GM06990 (cell line): ENCODE measurements at places on chromosomes 16 and 17.

GRCh38 chr17:30161601-30162000 is 45.0 kb downstream of the NSRP1 start:
- DNase-seq, result no peak

DNA sequence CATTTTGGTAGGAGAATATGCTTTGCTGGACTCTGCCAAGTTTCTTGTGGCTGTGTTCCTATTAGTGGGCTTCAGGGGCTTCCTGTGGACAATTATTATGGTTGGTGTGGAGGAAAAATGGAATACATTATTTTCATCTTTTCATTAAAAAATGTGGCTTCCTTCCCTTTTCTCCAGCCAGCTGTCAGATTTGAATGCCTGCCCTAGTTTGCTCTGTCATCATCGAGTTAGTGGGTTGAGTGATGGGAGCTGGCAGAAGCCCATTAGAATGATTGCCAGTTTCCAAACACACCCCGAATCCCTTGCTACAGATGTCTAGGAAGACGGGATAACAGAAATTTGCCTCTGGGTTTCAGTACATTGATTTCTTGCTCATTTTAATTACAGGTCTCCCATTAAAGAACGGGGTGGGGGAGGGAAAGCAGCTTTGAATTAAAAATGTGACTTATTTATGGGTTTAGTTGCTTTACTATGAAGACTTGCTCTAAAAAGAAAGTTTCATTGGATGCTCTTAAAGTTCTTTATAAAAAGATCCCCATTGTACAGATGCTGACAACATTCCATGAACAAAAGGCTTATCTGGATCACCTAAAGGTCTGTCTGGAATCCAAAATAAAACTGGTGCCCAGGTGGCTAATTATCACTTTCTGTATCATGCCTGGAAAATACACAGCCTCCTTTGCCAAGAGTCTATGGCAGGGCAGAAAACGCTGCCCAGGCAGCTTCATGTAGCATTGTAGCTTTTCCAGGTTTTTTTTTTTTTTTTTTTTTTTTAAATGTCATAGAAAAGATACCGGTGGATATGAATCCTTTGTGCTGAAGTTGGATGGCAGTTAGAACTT is 103.6 kb downstream of the PRKCA start:
- no peak for DNase-seq

GRCh38 chr16:52786091-52786490 is 239.1 kb upstream of the TOX3 start:
- DNase-seq, result no peak

GRCh38 chr17:61130330-61130729 is 269.3 kb upstream of the TBX2 start:
- no peak for DNase-seq

DNA sequence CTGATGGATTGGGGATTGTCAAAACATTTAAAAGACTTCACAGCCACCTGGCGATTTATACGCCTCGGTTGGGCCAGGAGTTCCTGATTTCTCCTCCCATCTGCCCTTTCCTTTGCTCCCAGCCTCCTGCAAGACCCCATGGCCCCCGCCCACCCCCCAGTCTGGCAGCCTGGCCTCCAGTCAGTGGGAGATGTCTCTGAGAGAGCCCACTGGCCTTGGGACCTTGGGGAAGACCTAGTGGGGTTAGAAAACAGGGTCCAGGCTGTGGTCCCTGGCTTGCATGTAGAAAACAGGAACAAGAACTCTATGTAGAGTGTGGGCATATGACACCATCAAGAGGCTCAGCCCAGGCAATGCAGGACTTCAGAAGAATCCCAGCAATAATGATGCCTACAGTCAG is 209.4 kb upstream of the C16orf82 start:
- no peak for DNase-seq

DNA sequence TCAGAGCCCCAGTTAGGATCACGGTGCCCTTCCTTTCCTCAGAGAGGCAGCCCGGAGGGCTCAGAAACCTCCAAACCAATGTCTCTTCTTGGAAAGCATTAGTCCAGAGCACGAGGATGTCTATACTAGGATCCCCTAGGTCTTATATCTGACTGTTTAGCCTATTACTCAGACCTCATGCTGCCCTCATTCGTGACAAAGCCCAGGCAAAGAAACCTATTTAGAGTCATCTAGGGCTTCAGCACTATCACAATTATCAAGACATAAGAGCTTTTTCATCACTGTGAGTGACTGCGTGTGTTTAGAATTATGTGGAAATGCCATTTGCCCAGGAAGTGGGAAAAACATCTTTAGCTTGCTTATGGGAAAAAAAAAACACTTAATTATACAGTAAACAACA is 159.8 kb upstream of the NOL11 start:
- no peak for DNase-seq

GRCh38 chr16:28569021-28569420 is 15.3 kb downstream of the SGF29 start:
- no peak for DNase-seq

- no peak for DNase-seq
Observed at GRCh38 chr16:59180083-59180476, 446.0 kb upstream of the GOT2 start.

- no peak for DNase-seq
Observed at GRCh38 chr17:4185656-4186055, 42.7 kb downstream of the CYB5D2 start.

DNA sequence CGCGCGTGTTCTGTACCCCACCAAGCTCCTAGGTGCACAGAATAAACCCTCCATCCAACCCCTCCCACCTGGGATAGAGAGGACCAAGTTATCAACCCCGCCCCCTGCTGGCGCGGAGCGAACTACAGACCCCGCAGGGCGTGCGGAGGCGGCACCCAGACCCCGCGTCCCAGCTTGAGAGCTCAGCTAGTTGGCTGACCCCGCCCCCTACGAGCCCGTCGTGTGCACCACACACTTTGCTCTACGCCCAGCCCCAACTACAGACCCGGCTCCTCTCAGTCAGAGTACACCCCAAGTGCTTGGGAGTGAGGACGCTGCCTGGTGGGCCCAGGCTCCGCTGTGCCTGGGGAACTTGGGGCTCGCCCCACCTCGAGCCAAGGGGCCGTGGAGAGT is 1.5 kb downstream of the GRIN2A start:
- peak; percentile 59 for DNase-seq

DNA sequence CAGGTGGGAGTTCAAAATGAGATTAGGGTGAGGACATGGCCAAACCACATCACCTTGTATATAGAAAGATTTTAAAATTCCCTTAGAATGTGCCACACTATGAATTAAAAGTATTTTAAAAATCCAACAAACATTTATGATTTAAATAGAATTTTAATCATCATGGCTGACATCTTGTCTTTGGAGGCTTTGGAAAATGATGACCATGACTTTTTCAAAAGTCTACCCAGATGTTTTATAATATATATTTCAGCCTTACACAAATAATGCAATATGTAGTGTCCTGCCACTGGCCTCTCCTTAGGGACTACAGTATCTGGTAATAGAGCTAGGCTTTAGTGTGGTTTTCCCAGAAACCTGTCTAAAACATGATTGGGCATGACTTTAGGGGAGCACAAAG is 1353.4 kb upstream of the GOT2 start:
- no peak for DNase-seq

- no peak for DNase-seq
Observed at GRCh38 chr16:14499110-14499509, 130.9 kb downstream of the PARN start.

DNA sequence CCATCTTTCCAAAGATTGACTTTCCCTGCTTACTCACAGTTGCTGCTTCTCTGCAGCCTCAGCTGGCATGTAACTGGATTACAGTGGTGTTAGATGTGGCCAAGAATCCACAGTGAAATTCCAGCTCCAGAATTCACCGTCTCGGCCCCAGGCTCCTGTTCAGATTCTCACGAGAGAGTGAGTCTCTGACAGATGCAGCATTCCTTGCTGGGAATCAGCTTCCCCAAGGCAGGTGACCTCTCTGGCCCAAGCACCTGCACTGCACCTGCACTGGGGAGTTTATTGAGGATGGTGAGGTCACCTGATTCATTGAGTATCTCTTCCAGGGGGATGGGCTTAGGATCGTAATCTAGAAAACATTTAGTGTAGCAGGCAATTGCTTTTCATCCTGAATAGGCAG is 600.5 kb upstream of the RBFOX1 start:
- no peak for DNase-seq

DNA sequence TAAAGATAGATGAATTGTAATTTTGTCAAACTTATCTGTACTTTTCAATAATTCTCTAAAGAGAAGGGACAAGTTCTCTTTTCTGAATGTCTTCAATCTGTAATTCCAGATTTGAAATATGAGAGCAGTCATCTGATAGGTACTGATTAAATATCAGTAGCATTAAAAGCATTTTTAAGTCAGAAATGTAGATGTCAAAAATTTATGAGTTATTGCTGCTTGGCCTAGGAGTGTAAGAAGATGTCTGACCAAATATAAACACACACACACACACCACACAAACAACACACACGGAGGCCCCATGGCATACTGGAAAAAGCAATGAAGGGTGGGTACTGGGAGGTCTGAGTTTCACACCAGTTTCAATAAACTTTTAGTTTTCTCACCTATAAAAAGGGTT is 2.4 kb upstream of the TOB1 start:
- DNase-seq, result no peak

- DNase-seq, result no peak
Observed at GRCh38 chr16:4877380-4877685, 30.1 kb downstream of the UBN1 start.

GRCh38 chr16:27408602-27409031 is 6.6 kb downstream of the IL21R start:
- no peak for DNase-seq

- DNase-seq, result no peak
Observed at GRCh38 chr17:51319186-51319585, 58.8 kb downstream of the UTP18 start.

DNA sequence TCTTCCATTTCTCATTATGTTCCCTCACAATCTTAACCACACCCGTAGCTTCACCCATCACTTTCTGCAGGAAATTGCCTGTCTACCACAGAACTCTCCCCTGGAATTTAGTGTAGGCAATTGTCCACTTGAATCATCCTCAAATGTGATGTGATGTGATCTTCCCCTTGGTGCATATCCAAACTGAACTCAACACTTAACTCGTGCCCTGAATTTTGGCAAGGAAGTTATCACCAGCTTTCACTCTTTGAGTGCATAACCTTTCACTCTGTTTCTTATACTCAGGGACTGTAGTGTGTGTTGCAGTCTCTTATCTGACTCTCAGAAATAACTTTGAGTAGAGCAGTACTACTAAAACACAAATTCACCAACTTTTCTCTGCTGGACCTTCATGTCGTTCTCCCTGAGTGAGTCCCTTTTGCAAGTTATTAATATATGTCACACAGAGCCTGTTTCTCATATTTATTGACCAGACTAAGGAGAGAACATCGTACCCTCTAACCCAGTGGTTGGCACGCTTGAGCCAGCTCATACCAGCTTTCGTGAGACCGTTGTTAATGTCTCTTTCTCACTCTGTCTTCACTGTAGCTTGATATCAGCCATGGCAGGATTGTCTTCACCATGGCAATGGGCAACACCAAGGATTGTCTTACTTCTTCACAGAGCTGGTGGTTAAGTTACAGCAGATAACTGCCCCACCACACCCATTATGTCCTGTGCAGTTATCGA is 558.9 kb upstream of the HSBP1 start:
- no peak for DNase-seq

DNA sequence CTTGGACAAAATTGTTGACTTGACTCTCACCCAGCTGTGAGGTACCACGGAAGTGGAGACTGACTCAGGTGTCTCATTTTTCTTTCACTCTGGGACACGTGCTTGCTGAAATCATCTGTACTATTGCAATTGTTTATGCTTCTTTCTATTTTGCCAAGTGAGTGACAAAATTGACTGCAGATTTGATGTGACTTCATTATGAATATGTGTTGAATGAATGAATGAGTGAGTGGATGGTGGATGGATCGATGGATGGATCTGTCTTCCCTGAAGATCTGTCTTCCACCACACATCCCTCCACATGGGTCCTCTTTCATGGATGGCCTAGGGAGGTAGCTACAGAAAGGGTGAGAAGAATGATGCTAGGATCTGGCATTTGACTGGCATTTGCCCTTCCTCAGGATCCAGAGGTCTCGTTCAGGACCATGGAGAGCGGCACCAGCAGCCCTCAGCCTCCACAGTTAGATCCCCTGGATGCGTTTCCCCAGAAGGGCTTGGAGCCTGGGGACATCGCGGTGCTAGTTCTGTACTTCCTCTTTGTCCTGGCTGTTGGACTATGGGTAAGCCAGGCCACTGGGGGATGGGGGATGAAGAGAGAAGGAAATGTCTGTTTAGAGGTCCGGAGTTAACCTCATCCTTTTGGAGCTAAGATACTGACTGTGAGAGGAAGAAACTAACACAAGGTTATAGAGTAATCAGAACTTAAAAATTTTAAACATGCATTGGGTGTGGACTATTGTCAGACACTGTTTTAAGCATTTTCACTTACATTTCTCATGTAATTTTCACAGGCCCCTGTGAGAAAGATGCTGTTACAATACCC is 12.7 kb downstream of the SLC5A11 start:
- DNase-seq, result no peak

DNA sequence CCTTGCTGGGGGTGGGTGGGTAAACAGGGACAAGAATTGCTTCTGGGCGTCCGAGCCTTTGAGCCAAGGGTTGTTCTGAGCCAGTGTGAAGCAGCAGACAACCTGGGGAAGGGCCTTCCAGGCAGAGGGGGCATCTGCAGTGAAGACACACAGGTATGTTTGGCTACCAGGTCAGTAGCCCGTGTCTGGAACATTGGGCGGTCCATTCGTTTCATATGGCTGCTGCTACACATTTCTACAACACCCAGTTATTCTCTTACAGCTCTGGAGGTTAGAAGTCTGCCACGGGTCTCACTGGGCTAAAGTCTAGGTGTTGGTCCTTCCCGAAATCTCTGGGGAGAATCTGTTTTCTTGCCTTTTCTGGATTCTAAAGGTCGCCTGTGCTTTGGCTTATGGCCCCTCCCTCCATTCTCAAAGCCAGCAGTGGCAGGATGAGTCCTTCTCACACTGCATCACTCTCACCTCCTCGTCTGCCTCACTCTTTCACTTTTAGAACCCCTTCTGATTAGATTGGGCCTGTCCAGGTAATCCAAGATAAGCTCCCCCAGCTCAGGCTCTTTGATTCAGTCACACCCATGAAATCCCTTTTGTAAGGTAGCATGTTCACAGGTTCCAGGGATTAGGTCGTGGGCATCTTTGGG is 136.1 kb downstream of the CLEC16A start:
- no peak for DNase-seq

- DNase-seq, result no peak
Observed at GRCh38 chr17:55500103-55500502, 11.1 kb downstream of the SMIM36 start.
